ENCODE measurements at places on chromosomes 7 and 10.
A peak's percentile ranks its signal among the peaks of the same experiment; 100 is the strongest.

DNA sequence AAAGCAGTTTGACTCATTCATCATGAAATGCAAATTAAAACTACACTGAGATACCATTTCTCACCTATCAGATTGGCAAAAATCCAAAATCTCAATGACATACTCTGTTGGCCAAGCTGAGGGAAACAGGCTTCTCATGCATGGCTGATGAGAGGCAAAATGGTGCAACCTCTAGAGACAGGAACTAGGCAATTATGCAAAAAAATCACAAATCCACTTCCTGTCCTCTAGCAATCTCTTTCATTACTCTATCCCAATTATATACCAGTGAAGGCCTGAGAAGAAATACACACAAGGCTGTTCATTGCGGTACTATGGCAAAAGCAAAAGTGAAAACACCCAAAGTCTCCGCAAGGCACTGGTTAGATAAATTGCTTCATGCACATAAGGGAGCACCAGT is 25.9 kb upstream of the PTPRN2 start:
- DNase-seq = peak; percentile 42

DNA sequence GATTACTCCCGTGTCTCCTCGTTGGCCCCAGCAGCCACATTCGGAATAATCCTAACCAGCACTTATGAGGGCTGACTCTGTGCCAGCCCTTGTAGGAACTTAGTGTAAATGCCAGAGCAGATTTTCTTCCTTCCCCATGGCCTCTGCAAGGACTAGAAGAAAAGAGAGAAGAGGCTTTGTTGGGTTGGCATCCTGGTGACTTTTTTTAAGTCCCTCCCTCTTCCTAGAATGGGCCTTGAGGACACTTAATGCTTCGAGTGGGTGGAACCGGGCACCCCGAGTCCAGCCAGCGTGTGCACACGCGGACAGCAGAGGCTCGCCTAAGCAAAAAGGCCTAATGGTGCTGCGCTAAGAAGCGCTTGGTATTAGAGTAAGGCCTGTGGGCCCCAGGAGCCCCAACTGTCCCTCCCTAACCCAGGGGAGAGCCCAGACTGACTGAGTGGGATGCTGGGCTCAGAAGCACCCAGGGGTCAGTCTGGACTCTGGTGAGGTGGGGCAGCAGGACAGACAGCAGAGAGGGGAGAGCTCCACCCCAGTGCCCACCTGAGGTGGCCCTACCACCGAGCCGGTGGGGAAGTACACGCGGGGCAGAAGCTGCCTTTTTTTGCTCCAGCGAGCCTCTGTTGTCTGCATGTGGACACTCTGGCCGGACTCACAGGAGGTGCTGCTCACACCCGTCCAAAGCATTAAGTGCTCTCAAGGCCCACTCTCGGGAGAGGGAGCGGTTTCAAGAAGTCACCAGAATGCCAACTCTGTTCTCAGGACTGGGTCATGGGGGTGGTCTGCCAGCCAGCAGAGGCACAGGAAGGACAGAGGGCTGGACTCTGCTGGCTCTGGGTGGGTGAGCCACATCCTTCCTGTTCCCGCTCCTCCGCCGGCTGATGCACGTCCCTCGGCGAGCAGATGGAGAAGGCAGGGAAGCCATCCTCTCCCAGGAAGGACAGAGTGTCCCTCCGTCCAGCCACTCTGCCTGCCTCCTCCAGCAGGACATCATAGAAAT is 12.5 kb downstream of the ITPRIP start:
- no peak for DNase-seq

GRCh38 chr10:30840395-30841050 is 191.1 kb downstream of the ZNF438 start:
- DNase-seq = no peak

GRCh38 chr10:62651341-62651740 is 153.2 kb upstream of the ADO start:
- DNase-seq = peak; percentile 69

DNA sequence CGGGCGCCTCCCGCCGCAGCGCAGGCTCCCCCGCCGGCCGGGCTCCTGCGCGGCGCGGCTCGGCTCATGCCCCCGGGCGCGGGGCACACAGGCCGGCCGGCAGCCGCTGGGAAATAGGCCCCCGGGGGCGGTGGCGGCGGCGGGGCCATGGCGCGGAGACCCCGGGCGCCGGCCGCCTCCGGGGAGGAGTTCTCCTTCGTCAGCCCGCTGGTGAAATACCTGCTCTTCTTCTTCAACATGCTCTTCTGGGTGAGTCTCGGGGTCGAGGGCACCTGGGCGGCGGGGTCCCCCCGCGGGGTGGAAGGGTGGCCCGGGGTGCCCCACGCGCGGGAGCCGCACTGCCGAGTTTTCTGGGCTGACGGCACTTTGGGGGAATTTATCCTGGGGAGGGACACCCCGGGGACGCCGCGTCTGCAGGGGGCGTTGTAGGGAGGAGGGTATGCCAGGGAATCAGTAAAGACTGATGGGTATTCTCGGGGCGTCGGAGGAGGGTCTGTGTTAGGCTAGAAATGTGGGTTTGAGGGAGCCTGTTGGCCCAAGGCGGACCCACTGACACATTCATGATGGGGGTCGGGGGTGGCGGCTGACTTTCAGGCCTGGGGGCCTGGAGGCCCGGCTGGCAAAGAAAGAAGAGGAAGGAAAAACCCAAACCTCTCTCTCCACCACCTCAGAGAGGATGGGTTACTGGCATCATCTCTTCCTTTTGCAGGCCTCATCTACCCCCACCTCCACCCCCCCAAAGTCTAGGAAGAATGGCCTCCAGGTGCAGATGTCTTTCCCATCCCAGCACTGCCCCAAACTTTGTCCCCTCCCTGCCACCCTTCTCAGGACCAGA is 544 bp downstream of the TSPAN33 start:
- DNase-seq = no peak

GRCh38 chr7:43735802-43736603 is 6.7 kb upstream of the COA1 start:
- DNase-seq = peak; percentile 27

DNA sequence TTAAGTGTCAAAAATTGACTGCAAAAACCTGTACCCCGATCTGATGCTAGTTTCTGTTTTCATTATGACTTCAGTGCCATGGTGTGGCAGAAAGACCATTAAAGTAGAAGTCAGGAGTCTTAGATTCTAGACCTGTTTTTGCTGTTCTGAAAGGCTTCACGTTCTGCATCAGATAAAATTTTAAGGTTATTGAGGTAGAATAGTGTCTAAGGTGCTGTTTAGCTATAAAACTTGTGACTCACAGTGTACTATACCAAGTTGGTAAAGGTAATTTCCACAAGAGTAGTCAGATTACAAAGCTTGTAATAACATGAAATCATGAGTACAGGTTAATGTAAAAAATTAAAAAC is 38.6 kb downstream of the ZNRF2 start:
- DNase-seq = no peak

GRCh38 chr10:62613859-62614258 is 190.7 kb upstream of the ADO start:
- DNase-seq = no peak

- DNase-seq = peak; percentile 28
These were observed 38.0 kb downstream of the USP6NL start for GRCh38 chr10:11573497-11573896.

- DNase-seq = no peak
These were observed 144.2 kb upstream of the GLI3 start for GRCh38 chr7:42381161-42381560.

GRCh38 chr10:66832781-66833422 is 92.9 kb upstream of the LRRTM3 start:
- no peak for DNase-seq

- DNase-seq = peak; percentile 21
These were observed 44.5 kb upstream of the TRIM8 start for GRCh38 chr10:102599565-102600327.

DNA sequence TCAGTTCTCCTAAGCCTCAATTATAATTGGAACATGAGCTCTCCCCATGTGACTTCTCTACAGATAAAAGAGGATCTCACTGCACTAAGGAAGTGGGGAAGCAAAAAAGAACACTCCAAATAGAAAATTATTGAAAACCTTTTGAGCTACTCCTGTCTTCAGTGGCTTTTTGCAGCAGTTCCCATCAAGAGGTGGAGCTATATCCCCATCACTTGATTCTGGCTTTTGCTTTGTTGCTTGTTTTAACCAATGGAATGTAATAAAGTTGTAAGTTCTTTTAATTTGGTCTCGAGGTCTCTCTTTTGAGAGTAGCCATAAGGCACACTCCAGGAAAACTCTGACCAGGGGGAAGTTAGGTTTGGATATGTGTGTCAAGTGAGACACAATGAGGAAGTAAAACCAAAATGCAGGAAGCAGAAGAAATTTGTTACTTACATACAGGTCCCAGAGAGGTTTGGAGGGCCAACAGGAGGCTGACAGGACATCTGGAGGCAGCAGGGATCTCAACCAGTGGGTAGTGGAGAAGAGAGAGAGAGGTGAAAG is 569.4 kb downstream of the HTR7 start:
- DNase-seq = peak; percentile 61

- DNase-seq = peak; percentile 9
These were observed 12.5 kb downstream of the HABP2 start for GRCh38 chr10:113565364-113565763.

GRCh38 chr10:8586504-8586903 is 532.0 kb downstream of the GATA3 start:
- DNase-seq = no peak

DNA sequence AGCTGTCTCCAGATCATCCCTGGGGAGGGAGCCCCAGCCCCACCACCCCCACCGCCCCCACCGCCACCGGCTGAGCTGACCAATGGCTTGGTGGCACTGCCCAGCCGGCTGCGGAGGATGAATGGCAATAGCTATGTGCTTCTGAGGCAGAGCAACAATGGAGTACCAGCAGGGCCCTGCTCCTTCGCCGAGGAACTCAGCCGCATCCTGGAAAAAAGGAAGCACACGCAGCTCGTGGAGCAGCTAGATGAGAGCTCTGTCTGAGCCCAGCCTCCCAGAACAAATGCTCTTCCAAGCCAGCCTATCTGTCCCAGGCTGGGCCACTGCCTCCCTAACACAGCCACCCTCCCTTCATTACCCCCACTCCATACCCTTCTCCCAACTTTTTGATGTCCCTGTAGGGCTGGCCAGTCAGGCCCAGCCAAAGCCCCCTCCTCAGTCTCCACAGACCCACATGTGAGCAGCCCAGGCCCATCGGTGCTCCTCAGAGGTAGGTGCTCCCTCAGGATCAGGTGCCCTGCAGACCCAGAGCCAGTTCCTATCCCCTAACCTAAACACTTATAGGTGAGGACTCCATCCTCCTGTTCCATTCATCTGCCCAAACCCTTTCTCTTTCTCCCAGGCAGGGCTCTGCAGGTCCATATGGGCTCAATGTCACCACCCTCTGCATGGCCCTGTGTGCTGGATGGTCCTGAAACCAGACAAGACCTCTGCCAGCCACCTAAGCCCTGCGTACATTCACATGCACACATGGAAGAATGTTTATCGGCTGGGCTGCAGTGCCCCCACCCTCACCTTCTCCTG is 3.2 kb downstream of the MRPL43 start:
- DNase-seq = no peak

GRCh38 chr10:48476279-48476982 is 128.4 kb downstream of the ARHGAP22 start:
- DNase-seq = no peak

- DNase-seq = no peak
These were observed 44.5 kb downstream of the CSTF2T start for GRCh38 chr10:51654918-51655317.

GRCh38 chr7:42720012-42720411 is 191.9 kb downstream of the C7orf25 start:
- DNase-seq = no peak

DNA sequence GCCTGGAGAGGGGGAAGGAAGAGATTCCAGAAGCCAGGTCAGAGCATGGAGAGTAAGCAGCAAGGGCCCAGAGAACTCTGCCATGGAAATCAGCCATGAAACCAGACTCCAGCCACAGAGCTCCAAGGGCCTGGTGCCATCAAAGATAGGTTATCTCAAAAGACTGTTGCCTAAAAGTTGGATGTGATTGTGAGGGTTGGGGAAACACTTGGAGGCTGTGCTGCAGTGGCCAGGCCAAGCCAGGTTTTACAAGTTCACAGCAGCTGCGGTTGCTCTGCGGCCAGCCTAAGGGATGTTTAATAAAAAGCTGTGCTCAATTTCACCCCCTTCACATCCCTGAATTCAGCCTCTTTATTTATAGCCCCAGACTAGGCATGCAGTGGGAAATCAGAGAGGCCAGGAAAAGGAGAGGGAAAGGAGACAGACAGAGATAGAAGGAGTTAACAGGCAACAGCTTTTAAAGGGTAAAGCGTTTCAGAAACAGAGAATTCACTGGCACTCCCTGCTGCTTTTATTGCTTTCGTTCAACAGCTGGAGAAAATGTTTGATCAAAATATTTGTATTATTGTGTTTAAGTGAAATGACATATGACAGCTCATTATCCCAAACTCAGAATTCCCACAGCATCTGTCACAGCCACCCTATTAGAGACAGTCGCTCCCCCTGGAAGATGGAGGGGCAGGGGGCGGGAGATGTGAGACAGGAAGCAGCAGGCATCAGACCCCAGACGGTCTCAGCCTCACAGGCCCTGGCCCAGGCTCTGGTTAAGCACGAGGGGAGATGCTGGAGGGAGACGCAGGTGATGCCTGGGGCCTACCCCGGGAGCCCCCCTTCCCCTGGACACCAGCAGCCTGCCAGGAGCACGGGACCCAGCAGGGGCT is 140.1 kb downstream of the GLI3 start:
- DNase-seq = peak; percentile 71

DNA sequence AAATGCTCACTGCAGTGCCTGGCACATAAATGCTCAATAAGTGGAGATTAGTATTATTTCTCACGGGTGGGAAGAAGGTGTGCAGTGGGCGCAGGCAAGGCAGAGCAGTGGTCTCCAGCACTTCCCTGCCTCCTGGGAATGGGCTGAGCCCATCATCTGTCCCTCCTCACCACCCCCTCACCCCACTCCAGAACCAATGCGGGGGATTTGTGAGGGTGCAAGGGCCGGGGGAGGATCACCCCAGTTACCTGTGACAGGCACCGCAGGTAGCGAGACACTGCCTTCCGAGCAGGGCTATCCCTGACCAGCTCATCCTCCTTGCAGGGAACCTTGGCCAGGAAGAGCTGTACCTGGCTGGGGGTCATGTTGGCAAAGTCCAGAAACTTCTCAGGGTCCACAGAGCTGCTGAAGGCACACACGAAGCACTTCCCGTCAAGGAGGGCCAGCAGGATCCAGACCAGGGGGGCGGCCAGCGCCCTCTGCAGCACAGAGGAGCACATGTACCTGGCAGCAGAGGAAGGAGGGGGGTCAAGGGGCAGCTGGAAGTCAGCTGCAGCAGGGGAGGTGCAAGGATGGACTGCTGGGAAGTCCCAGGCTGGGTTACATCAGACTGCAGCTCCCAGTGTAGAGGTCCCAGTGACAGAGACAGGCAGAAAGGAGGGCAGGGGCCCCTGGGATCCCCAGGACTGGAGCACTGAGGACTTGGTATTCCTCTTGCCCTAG is 2.8 kb downstream of the CALHM3 start:
- DNase-seq = peak; percentile 23

GRCh38 chr7:90551036-90551435 is 45.1 kb upstream of the CDK14 start:
- DNase-seq = no peak

DNA sequence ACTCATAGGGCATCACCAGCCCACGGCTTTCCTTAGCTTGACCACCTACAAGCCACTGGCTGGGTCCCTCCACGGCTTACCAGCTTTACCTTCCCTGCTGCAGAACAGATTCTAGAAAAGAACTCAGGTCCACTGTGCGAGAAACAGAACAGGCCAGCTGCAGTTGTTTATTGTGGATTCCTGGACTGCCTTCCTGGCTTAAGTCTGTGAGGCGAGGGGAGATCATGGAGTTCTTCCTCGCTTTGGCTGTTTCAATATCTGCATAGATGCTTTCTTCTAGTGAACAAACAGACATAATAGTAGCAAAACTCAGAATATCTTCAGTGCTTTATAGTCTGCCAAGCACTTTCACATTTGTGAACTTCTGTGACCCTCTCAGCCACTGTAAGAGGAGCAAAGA is 162.9 kb upstream of the HABP2 start:
- no peak for DNase-seq

GRCh38 chr7:24939416-24939815 is 40.6 kb downstream of the OSBPL3 start:
- DNase-seq = no peak

Data from EH (cell line).